ENCODE measurements at places on chromosomes 6 and 20.

DNA sequence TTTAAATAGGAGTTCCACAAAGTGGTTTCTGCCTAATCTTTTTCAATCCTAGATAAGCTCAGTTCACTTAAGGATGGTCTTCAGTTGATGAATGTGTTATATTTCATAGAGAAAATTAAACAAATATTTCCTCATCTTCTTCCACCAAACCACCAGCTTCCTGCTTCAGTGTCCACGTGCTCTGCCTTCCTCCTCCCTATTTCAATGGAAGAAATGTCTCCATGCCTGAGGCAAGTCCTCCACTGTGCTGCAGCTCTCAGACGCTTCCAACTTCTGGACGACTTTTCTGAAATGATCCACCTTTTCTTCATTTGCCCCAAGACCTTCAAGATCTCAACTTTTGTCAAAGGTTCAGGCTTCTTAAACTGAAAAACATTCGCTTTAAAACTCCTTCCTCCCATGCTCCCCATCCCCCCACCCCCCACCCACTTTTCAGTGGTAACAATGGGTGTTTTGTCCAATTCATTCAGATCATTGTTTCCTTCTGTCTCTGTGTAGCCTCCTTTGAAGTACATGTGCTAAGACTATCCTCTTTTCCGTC is 25.3 kb upstream of the FABP7 start:
- no peak for DNase-seq

GRCh38 chr6:165653196-165653595 is 9.8 kb downstream of the PDE10A start:
- DNase-seq: no peak

GRCh38 chr20:58214310-58214709 is 14.1 kb downstream of the ANKRD60 start:
- no peak for DNase-seq

- no peak for DNase-seq
Observed at GRCh38 chr6:30738532-30738931, 4.0 kb downstream of the FLOT1 start.

DNA sequence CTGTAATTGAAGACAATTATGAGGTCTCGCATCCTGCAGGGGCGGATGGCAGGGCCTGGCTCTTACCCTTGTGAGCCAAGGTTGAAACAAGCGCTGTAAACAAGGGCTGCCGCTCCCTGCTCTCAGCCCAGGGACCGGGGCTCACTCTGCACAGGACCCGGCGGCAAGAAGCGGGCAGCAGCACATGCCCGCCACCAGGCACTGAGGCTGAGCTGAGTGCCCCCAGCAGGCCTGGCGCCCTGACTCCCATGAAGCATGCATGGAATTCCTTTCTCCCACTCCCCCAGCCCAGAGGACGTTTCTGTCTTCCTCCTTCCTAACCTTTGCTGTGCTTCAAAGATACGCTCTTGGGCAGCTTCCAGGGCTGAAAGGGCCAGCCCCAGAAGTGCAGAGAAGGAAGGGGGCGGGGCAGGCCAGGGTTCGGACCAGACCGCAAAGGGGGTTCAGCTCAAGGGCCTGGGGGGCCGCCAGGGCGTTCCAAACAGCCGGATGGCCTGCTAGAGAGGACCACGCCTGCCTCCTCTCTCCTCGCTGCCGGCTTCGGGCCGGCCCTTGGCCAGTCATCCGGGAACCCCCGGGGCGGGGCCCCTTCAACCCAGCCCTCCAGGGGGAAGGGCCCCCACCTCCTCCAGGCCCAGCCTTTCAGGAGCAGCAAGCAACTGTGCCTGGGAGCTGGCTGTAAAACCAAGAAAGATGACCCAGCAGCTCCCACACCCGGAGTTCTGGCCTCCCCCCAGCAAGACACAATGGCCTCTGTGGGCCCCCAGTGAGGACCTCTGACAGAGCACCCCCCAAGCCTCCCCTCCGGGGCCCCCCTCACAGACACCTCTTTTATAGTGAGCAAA is 109.9 kb downstream of the NOL4L start:
- DNase-seq: peak; percentile 97

GRCh38 chr20:46563860-46564221 is 13.4 kb upstream of the OCSTAMP start:
- no peak for DNase-seq

GRCh38 chr6:52391599-52391998 is 28.5 kb upstream of the EFHC1 start:
- DNase-seq: no peak

- no peak for DNase-seq
Observed at GRCh38 chr20:48100483-48100882, 315.2 kb upstream of the SULF2 start.

DNA sequence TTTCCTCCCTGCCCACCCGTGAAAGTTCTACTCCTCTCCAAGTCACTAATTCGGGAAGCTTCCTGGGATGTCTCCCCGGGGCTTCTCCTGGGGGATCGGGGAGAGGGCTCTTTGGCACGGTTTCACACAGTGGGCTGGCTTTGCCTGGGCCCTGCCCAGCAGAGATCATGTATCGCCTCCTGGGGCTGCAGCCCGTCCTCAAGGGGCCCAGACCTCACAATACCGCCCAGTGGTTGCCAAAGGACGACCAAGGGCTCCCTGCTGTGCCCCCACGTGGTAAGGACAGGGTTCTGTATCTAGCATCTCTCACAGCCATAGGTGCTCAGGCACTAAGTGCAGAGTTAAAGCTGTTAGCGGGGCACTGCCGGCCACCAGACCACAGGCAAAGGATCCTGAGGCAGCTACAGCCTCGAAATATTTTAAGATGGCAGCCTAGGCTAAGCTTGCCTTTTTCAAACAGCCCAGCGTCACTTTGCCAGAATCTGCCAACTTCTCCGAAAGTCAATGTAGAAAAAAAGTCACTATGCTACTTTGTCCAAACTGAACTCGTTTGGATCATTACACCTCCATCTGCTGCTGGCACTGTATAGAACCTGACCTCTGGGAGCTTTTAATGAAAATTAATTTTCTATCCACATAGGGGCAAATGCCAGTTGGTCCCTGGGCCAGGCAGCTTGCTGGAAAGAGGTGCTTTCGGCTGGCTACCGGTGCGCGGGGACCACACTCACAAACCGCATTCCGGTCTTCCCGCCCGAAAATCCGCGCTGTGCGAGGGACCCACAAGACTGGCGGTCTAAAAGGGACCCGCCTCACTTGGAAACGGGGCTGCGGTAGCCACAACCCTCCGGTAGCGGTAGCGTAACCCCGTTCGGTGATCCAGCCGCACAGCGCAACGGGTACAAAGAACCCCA is 1.3 kb upstream of the NNAT start:
- DNase-seq: no peak

GRCh38 chr20:37366743-37367142 is 20.8 kb downstream of the SRC start:
- DNase-seq: no peak

DNA sequence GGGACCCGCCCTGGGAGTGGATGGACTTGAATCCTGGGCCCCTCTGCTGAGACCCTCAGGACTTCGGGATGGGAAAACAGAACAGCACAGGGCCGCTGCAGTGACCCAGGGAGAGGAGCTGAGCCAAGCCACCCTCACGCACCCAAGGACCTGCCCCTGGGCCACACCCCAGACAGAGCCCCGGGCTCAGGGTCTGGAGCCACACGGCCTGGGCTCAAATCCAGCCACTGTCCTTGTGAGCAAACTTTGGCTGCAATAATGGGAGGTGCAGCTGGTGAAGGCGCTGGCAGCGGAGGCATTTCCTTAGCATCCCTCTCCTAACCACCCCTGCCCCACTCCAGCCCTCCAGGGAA is 207.7 kb downstream of the PREX1 start:
- no peak for DNase-seq

GRCh38 chr6:34950849-34951248 is 61.8 kb downstream of the ANKS1A start:
- DNase-seq: no peak

DNA sequence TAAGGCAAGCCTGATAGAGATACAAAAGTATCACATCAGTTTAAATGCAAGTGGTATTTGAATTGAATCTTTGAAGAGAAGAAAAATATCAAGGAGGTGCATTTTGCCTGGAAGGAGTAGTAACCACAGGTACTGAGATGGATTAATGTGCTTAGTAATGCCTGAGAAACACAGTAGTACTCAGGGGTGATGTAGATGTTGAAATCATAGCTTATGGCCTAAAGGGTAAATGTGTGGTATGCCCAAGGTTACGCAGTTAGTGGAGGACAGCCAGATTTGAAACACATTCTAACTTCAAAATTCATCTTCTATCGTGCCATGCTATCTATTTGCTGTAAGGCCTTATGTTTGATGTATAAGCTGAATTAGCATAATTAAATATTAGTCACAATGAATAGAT is 55.9 kb downstream of the STXBP5 start:
- DNase-seq: no peak

DNA sequence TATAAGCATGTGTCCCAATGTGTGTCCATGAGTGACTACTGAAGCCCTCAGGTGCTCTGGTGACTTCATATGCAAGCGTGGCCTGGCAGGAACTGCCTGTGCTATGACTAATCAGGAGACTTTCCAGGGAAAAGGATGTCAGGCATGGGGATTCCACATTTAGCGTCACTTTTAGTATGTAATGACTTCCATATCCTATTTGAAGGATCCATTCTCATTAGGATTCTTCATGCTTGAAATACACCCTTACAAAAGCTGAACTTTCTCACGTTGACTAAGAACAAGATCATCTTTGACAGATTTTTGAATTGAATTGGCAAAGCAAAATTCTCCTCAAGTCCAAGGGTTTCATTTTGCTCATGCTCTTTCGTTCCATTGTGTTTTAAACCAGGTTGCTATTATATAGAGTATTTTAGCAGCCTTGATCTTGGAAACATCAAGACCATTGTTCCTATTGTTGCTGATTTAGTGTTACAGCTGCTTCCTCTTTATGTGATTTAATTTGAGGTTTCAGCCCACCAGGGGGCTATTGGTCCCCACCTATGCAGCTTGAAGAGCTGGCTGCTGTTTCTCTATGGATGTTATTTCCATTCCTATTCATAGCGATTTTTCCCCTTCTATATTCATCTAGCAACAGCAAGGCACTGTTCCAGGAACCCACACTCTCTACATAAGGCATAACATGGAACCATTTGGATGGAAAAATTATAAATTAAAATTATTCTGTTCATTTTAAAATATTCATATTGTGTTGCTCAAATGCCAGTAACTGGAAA is 418.6 kb downstream of the CDKAL1 start:
- DNase-seq: peak; percentile 70

GRCh38 chr6:10746915-10747250 is 722 bp upstream of the TMEM14B start:
- DNase-seq: no peak

DNA sequence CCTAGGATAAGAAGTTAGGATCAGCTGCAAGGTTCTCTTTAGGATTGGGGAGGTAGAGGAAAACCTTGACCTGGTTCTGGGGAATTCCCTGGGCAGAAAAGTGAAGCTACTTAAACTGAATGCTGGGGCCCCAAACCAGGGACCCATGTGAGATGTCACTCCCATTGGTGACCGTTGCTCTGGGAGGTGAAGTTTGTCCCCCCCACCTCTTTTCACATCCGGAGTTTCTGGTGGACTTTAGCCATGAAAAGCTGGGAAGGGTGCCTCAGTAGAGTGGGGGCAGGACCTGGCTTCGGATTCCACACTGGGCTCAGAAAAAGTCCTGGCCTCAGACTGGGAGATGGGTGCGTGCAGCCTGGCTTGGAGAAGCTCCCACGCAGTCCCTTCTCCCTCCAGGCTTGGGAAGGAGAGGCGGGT is 13.2 kb downstream of the TJAP1 start:
- no peak for DNase-seq

GRCh38 chr20:52777171-52777570 is 195.0 kb upstream of the TSHZ2 start:
- DNase-seq: no peak

DNA sequence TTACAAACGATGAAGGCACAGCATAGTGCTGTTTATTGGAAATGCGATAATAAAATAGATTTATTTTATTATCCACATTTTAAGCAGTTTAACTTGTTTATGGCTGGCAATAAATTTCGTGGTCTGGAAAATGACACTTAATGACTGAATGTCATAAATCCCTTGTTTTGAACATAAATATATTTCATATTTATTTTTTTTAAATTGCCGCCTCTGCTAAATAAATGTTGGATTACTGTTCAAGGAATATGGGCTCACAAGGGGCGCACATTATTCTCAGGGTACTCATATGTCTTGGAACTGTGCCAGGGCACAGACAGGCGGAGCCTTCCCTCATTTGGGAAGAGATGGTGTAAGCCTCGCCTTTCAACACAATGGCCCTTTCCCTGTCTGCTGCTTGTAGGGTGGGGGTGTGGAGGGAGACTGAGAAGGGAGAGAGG is 134.3 kb downstream of the PXDC1 start:
- no peak for DNase-seq

DNA sequence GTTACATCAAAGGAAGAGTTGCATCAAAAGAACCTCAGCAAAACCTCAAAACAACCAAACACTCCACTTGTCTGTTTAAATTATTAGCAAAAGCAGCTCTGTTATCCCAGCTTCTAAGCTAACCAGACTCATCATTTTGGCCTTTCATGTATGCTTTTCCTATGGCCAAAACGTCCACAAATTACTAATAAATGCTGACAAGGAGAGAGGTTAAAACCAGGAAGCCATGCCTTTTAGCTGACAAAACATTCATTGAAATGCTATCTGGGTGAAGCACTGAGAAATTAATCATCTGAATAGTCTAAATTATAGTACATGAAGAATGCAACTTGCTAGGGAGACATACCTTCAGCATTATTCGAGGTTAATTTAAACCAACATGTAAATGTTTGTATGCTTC is 80.6 kb downstream of the LAMA2 start:
- no peak for DNase-seq

DNA sequence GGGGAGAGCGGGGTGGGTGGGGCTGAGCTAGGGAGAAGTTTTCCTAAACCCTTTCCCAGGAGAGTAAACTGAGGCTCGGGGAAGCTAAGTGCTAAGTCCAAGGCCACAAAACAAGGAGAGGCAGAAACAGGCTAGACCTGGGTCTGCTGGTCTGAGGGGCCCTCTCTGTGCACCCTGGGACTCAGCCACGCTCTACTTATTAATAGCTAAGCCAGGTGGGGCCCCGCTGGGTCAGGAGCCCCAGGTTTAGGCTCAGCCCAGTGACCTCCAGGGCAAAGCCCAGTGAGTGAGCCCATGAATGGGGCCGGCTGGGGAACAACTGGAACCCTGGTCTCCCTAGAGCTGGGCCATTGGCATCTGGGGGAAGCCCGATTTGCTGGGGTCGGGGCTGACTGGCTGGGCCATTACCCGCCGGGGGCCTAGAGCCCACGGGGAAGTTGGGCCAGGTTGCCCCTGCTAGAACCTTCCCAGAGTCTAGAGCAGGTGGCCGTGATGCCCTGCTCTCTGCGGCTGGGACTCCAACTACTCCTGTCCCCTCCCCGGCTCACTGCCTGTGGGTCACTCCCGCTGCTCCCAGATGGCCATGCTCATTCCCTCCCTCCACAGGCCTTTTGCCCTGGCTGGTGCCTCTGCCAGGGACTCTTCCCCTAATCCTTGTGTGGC is 24.1 kb upstream of the NOL4L start:
- no peak for DNase-seq

DNA sequence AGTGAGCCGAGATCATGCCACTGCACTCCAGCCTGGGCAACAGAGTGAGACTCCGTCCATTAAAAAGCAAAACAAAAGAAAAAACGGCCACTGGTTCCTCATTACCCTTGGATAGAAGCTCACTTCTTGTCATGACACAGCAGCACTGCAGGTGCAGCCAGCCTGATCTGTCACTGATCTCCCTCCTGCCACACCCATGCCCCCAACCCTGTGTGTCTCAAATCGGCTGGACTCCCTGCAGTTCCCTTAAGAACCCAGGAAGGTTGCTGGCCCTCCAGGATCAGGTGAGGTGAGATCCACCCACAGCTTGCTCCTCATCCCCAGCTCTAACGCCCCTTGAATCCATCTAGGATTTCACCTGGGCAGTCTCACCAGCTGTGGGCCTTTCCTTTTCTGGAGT is 26.3 kb upstream of the NNAT start:
- no peak for DNase-seq

GRCh38 chr6:114304304-114304887 is 38.4 kb downstream of the HS3ST5 start:
- DNase-seq: no peak
